LoVo (cell line): ENCODE measurements at places on chromosomes 1 and 21.

GRCh38 chr1:2989976-2990375, 31.3 kb upstream of the ACTRT2 start:
- no peak for DNase-seq

GRCh38 chr1:109184687-109185086, 29.0 kb upstream of the SARS1 start:
- DNase-seq = no peak

DNA sequence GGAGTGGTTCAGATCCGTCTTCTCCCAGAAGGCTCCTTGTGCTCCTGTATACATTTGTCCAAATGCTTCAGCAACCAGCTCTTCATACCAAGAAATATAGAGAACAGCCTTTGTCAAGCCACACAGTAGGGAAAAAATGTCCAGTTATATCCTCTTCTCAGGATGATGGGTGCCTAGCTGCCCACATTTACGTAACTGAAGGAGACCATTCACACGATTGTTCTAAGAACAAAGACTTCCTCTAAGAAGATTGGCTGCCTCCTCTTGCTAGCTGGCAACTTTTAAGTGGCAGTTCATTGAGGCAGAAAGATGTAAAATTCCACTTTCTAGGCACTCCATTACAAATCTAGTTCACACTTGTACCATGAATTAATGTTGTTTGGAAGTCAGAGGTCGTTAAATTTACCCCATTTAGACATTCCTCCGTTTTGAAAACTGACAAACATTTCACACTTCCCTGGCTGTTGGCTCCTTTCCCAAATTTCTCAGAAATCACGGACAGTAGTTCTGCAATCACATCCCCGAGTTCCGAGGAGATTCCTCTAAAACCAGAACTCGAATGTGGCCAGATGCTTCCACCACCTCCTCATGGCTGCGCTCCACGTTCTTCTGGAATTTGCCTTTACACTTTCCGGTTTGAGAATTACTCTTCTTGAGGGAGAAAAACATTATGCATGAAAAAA, 45.6 kb upstream of the CSF1 start:
- no peak for DNase-seq

DNA sequence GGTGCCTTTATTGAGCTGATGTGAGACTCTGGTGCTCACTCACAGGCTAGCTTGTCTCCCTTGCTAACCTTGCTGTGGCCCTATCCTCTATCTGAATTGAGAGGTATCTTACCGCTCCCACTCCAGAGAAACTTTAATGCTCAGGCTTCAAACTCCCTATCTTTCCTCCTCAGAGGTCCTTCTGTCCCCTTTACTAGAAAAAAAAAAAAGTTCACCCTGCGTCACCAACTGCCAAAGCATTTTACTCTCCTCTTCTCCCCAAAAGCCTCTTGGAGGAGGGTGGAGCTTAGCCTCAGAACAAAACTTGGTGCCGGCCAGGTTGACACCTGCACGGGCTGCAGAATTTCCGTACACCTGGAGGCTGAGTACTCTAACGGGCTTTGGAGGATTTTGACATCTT, 55.1 kb downstream of the ATP2B4 start:
- no peak for DNase-seq

- peak; percentile 85 for DNase-seq
Observed at GRCh38 chr1:159282118-159282517, 20.0 kb upstream of the FCER1A start.

DNA sequence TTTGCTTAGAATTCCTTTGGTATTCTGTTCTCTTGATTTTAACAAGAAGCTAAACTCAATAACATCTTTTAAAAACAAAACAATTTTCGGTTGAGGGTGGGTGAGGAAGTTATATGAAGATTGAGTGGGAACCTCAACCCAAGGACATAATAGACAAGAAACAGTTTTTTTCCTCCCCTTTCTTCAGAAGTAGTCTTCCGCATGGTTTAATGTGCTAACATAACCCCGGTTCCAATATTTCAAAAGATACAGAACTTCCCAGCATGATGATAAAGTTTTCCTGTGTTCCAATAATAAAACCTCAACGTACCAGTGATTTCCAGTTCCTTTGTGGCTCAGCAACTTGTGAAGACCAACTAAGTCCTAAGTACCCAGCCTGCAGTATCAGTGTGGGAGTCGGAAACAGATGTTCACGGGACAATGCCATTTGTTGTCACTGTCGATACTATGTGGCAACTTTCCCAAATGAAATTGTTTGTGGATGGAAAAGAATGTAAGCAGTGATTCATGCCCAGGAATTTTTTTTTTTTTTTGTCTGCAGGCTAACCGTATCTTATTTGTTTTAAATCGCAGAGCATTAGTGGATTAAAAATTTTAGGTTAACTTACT, 48.5 kb downstream of the NR5A2 start:
- DNase-seq = peak; percentile 52

- DNase-seq = no peak
Observed at GRCh38 chr1:9375912-9376311, 83.2 kb downstream of the SPSB1 start.

- DNase-seq = no peak
Observed at GRCh38 chr1:65164633-65165032, 16.6 kb downstream of the AK4 start.

- no peak for DNase-seq
Observed at GRCh38 chr21:28099001-28099705, 893.5 kb downstream of the LTN1 start.

GRCh38 chr1:94955767-94956632, 29.1 kb upstream of the CNN3 start:
- no peak for DNase-seq

DNA sequence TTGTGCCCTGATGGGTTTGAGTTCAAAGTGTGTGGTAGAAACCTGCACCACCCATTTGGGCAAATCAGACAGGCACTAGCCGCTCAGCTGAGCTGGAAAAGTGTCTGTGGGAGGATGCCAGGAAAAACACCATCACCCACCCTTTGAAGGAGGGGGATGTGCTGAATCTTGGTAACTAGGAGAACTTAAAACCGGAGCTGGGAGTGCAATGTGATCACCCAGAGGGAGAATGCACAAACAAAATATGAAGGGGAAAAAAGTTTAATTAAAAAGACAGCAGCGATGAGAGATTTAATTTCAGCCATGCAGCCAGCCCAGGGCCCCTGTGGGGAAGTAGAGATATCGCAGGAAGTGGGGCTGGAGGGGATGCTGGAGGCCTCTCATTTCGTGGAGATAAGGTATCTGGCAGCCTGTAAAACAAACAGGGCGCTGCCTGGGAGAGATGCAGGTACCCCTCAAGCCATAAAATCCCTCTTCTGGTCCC, 86.8 kb upstream of the BCAR3 start:
- DNase-seq = no peak

- DNase-seq = no peak
Observed at GRCh38 chr1:192907545-192908243, 98.9 kb downstream of the RGS2 start.

GRCh38 chr1:160351629-160352028, 8.4 kb downstream of the NCSTN start:
- no peak for DNase-seq

DNA sequence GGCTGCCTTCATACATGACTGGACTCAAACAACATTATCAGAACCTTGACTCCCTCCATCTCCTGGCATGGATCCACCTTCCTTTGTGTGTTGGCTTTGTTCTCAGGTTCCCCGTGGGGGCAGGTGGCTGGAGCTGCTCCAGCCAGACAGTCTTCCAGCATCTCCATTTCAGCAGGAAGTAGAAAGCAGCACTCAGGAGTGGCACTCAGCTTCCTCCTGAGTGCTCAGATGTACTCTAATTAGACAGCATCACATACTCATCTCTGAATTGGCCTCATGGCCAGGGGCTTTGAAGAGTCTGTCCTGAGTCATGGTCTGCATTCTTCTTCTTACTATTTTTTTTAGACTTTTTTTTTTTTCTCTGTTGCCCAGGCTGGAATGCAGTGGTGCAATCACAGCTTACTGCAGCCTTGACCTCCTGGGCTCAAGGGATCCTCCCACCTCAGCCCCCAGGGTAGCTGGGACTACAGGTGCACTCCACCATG, 27.9 kb downstream of the OVAAL start:
- DNase-seq = peak; percentile 41

GRCh38 chr1:229714964-229715603, 89.0 kb downstream of the URB2 start:
- peak; percentile 14 for DNase-seq

- DNase-seq = no peak
Observed at GRCh38 chr1:19670787-19671186, 6.1 kb downstream of the HTR6 start.

DNA sequence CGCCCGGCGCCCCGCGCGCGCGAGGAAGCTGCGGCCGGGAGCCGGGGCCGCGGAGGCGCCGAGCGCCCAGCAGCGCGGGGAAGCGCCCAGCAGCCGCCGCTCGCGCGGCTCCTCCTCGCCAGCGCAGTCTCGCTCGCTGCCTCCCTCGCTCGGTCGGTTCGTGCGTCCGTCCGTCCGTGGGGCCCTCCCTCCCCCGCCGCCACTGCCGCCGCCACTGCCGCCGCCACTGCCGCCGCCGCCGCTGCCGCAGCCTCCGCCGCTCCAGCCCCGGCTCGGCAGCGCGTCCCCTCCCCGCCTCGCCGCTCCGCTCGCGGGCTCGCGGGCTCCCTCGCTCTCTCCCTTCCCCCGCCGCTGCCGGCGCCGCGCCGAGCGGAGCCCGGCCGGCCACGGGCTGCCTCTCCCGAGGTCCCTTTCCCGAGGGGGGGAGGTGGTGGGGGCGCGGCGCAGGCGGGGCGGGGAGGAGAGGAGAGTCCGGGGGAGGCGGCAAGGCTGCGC, at the start of gene KCND3:
KCND3 (minus strand) TSS at position 138 of the 495 bp plus-strand sequence.
- peak; percentile 15 for DNase-seq

- DNase-seq = peak; percentile 65
Observed at GRCh38 chr1:6127587-6128163, 52.4 kb downstream of the CHD5 start.

GRCh38 chr1:97660431-97661105, 260.3 kb downstream of the DPYD start:
- no peak for DNase-seq

- DNase-seq = no peak
Observed at GRCh38 chr1:4121293-4121684, 221.2 kb upstream of the C1orf174 start.

- DNase-seq = no peak
Observed at GRCh38 chr1:59383963-59384362, 87.1 kb downstream of the FGGY start.

DNA sequence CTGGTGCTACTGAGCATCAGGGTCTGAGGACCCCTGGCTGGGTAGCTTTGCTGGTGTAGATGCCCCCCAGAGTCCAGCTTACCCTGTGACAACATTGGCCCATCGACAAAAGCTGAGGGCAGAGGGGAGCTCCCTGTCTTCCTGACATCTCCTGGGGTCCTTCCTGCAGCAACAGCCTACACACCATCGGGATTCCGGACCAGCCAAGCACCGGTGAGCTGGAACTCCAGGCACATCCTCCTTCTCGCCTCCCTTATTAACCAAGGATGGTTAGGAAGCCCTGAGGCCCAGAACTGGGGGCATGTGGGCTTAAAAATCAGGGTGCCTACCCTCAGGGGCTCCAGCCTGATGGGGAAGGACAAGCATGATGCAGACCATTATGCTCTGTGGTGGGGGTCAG, 658.0 kb downstream of the PTPRU start:
- no peak for DNase-seq

DNA sequence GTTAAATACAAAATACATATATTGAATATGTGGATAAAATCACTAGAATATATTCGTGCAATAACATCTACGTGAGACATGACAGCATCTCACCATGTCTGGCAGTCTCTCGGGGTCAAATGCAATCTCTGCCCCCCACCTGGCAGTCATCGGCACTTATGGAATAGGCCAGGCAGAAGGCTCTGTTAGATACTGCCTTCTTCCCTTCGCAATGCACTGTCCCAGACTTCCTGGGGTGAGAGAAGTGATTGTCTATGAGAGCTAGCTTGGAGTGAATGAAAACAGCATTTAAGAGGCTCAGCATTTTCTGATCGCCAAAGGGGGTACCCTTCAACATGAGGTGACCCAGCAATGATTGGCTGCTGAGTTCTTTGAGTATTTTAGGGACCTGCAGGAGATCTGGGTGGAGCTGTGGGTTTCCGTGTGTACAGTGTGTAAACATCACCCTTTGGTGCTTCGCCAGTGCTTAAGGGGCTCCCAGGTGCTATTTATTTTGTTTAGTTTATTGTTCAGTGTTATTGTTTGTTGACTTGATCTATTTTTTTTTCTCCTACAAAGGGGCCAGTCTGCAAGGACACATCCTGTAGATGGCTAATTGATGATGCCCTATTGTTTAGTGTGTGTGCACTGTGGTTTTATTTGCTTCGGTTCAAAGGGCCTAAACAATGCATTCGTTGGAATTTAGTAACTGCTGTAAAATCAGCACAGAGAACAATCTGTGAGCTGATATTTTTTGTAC, 10.2 kb downstream of the ERG start:
- DNase-seq = no peak

DNA sequence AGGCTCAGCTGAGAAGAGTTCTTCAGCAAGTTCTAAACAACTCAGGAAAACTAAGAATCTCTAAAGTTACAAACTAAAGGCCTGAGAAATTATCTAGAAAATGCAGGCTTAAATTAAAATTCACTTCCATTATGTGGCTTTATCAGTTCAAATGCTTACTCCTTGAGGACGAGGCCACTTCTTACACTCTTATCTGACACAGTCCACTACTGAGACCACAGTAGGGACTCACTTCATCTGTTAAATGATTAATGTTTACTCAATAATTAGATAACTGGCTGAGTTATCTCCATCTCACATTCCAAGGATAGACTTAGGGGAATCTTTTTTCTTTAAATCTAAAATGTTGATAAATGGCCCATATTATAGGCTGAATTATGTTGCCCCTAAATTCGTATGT, 1.6 kb downstream of the C1orf141 start:
- DNase-seq = no peak

DNA sequence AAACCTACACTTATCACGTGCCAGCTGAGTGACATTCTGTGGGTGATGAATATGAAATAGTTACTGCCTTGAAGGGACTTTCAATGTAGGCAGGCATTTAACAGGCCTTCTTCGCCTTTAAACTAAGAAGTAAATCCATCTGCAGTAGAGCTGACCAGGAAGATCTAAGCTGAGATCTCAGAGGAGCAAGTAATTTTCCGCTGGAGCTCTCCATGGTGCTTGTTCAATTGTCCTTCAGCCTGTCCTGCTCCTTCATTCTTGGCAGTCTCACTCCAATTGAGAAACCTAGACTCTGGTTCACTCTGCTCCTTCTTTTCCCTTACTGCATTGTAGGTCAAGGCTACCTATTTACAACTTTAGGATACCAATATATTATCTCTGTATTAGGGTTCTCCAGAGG, 183.5 kb downstream of the HMCN1 start:
- DNase-seq = no peak

- no peak for DNase-seq
Observed at GRCh38 chr1:55500601-55501000, 285.4 kb upstream of the USP24 start.

DNA sequence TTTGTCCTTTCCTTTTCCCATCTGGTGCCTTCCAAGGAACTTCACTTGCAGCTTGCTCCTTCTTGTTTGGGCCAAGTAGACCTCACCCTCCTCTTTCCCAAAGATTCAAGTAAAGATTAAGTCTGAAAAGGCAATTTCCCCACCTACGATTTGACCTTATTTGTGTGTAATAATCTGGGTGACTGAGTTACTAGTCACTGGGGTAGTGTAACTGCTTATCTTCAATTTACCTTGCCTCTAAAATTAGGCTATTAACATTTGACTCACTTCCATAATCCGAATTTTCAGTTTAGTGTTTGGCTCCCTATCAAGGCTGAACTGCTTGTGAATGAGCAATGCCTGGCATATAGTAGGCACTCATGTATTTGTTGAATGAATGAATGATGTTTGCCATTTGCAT, 59.6 kb downstream of the PLA2G4A start:
- no peak for DNase-seq

- DNase-seq = peak; percentile 8
Observed at GRCh38 chr1:204348722-204349121, 11.0 kb downstream of the PLEKHA6 start.
